GM23248 (cell line): ENCODE measurements at places on chromosomes 5 and 9.

GRCh38 chr9:22700171-22700570 lies 253.5 kb downstream of the DMRTA1 start:
- no peak for DNase-seq

DNA sequence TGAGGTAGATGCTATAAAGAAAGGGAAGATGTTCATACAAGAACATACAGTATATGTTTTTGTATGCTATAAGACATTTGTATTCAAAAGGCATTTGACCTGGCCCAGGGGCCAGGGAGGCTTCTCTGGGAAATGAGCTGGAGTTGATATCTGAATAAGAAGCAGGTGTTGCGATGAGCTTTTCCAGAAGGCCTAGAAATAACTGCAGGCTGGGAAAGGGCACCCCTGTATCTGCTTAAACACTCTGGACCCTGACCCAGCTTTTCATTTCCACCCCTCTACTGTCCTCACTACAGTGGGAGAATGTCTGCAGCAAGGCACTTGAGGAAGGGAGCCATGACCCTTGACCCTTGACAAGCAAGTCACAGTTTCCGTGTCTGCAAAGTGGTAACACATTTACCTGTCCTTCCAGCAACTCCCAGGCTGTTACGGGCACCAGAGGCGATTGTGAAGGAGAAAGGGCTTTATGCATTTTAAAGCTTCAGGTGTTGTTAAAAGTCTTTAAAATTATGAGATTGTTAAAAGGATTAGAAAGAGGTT lies 88.2 kb upstream of the PANK3 start:
- no peak for DNase-seq

GRCh38 chr5:79488058-79488457 lies 25.9 kb downstream of the HOMER1 start:
- DNase-seq: peak; percentile 20

DNA sequence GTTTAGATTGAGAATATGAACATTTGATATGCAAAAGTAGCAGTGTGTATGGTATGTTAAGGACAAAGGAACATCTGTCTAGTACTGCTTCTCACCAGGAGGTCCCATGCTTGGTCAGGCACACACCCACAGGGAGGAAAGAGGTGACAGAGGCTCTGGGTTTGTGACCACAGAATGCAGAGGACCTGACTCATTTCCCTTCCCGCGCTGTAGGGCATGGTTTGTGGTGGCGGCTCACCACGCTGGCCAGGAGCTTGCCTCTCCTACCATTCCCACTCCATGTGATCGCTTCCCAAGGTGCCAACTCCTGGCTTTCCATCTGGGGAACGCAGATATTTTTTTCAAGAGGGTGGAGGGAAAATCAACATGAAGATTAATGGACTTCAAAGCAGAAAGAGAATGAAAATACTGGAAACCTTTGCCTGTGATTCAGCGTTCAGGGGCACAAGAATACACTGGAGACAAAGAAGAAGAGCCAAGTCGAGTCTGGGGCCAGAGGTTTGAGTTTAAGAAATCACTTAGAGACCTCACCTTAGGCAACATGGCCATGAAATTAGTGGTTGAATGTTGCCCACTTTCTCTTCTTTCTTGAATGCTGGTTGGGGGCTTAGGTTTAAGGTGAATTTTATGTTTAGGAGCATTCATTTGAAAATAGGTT lies 477.8 kb downstream of the CCDC171 start:
- peak; percentile 94 for DNase-seq

GRCh38 chr9:125633116-125633745 lies 73.8 kb downstream of the MAPKAP1 start:
- DNase-seq: peak; percentile 71

DNA sequence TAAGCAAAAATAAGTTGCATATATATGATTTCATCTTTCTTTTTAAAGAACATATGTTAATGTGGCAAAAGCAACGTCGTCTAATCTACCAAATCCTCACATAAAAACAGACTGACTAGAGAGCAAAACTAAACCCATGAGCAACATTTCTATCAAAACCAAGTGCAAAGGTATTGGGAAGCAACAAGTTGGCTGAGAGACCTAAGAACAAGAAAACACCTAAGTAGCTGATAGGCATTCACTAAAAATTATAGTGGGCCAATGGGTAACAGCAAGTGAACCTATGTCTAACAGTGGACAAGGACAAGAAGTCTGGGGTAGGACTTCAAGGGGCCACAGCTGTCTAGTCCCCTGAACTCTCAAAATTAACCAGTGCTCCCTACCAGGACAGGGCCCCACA lies 130.1 kb downstream of the SIL1 start:
- no peak for DNase-seq

GRCh38 chr5:111922344-111922743 lies 165.3 kb upstream of the NREP start:
- no peak for DNase-seq

DNA sequence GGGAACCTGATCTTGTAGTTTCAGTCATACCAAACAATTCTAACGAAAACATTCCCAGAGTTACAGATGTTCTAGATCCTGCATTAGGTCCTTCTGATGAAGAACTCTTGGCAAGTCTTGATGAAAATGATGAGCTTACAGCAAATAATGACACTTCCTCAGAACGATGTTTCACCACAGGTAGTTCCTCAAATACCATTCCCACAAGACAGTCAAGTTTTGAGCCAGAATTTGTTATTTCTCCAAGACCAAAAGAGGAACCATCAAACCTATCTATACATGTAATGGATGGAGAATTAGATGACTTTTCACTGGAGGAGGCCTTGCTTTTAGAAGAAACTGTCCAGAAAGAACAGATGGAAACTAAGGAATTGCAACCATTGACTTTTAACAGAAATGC lies 21.0 kb downstream of the RMI1 start:
- no peak for DNase-seq

- peak; percentile 84 for DNase-seq
Measured at GRCh38 chr5:144189800-144190429, 19.2 kb downstream of the KCTD16 start.
